ENCODE measurements at places on chromosomes 2 and 18. TPM values are rescaled to one million over a fixed set of nuclear protein-coding genes. Genes with fewer than 3 reads are reported as not detected.

GRCh38 chr18:49178736-49179135, 228.0 kb upstream of the SMAD7 start:
- peaks cover 19% of the 10 kb centered on the region for H3K4me1 ChIP-seq
- H3K27me3 ChIP-seq: peaks cover 4% of the 10 kb centered on the region
- no peak overlapping the region for H3K4me3 ChIP-seq
- no peak for DNase-seq

GRCh38 chr2:237132799-237133198, 47.1 kb downstream of the COPS8 start:
- no peaks in the 10 kb centered on the region for H3K27me3 ChIP-seq
- H3K27ac ChIP-seq: no peak overlapping the region
- no peak overlapping the region for H3K4me3 ChIP-seq
- no peaks in the 10 kb centered on the region for H3K4me1 ChIP-seq
- DNase-seq: no peak

DNA sequence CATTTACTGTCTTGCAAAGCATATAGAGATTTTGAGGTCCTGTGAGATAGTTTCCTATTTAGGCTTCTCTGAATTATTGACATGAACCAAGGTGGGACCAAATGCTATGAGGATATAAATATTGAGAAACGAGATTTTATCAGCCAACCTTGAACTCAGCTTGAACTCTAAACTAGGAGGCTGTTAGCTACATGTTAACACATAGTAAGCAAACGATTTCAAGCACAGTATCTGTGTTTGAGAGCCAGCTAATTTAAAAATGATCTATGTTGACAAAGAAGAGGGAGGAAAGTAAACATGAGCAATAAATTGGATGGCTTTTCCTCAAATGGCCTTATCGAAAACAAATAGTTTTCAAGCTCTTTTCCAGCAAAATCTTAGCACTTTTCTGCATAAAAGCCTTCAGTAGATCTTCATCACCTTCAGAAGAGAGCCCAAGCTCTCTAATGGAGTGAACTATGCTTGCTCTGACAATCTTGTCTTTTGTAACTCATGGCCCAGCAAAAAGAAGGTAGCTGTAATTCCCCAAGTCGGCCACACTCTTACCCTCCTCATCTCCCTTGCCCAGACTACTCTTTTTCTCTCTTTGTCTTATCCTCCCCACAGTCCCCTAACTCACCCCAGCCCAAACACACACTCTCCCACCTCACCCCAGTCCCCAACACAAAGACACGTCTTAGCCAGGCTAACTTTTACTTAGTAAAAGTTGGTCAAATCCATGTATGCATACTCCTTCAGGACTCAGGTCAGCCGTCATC, 14.7 kb downstream of the CD28 start:
- H3K4me1 ChIP-seq: peaks cover 92% of the 10 kb centered on the region
- no peak for DNase-seq
- H3K27ac ChIP-seq: peak overlapping the region; percentile 91
- peak overlapping the region; percentile 52 for H3K4me3 ChIP-seq
- no peaks in the 10 kb centered on the region for H3K27me3 ChIP-seq
- H3K36me3 ChIP-seq: peaks cover 78% of the 10 kb centered on the region

GRCh38 chr2:194103941-194104659, 1552.9 kb upstream of the SLC39A10 start:
- H3K36me3 ChIP-seq: no peaks in the 10 kb centered on the region
- H3K4me3 ChIP-seq: no peak overlapping the region
- H3K27me3 ChIP-seq: no peaks in the 10 kb centered on the region
- H3K27ac ChIP-seq: no peak overlapping the region
- no peaks in the 10 kb centered on the region for H3K4me1 ChIP-seq

DNA sequence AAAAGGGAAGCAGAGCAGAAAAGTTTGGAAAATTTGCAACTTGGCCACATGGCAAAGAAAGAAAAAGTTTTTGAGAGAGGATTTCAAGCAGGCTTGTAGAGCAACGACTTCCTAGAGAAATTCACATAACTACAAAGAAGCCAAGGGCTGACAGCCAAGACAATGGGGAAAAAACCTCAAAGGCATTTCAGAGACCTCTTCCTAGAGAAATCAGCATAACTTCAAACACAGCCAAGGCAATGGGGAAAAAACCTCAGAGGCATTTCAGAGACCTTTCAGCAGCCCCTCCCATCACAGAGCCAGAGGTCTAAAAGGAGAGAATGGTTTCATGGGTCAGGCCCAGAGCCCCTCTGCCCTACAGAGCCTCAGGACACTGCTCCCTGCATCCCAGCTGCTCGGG, 7.2 kb downstream of the ADI1 start:
- H3K27me3 ChIP-seq: no peaks in the 10 kb centered on the region
- H3K36me3 ChIP-seq: peaks cover 79% of the 10 kb centered on the region
- no peak overlapping the region for H3K4me3 ChIP-seq
- H3K27ac ChIP-seq: no peak overlapping the region

DNA sequence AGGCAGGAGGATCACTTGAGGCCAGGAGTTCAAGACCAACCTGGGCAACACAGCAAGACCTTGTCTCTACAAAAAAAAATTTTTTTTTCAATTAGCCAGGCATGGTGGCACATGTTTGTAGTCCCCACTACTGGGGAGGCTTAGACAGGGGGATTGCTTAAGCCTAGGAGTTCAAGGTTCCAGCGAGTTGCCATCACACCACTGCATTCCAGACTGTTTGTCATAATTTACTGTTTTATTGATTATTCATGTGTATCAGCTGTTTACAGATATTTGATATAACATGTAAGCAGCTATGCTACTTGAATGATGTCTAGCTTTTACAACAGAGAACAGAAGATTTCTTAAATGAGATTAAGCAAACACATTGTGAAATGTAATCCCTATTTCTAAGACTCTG, 35.3 kb downstream of the DSG2 start:
- no peaks in the 10 kb centered on the region for H3K4me1 ChIP-seq
- H3K27me3 ChIP-seq: peaks cover 2% of the 10 kb centered on the region
- H3K27ac ChIP-seq: no peak overlapping the region
- no peak for DNase-seq

DNA sequence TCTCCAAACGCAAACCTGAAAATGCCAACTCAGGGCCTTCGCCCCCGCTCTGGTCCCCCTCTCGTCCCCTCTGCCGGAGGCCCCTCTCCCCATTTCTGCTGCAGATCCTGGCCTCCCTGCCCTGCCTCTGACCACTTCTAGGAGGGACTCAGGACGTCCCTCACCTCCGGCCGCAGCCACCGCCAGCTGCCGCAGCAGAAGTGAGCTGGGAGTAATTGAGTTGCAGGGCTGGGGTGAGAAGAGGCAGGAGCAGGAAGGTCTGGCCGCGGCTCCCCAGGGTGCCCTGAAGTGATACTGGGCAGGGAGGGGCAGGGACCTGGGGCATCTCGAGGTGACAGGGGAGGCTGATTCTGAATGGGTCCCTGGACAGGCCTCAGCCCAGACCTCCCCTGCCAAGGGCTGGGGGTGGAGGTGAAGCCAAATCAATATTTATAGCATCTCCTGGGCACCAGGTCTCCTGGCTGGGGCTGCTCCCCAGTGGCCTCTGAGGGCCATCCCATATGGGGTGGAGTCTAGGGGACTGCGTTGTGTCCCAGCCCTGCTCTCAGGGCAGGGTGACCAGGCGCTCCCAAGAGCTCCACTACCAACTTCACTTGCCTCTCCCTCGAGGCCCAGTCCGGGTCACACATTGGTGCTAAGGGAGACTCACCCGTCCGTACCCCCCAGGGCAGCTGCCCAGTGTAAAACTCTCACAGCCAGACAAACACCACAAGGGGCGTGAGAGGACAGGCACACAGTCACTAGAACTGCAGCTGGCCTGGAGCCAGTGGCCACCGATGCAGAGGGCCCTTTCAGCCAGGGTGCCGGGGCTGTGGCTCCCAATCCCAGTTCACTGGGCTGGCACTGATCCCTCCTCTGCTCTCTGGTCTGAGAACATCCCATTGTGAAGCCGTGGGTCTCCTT, 33.0 kb downstream of the KCNIP3 start:
- H3K36me3 ChIP-seq: no peaks in the 10 kb centered on the region
- no peak overlapping the region for H3K27ac ChIP-seq
- H3K4me1 ChIP-seq: no peaks in the 10 kb centered on the region
- DNase-seq: no peak
- H3K27me3 ChIP-seq: peaks cover 3% of the 10 kb centered on the region
- no peak overlapping the region for H3K4me3 ChIP-seq

GRCh38 chr2:96680561-96681141, 38.1 kb downstream of the FER1L5 start:
- no peak overlapping the region for H3K4me3 ChIP-seq
- DNase-seq: no peak
- no peaks in the 10 kb centered on the region for H3K36me3 ChIP-seq
- peaks cover 13% of the 10 kb centered on the region for H3K27me3 ChIP-seq
- no peaks in the 10 kb centered on the region for H3K4me1 ChIP-seq

DNA sequence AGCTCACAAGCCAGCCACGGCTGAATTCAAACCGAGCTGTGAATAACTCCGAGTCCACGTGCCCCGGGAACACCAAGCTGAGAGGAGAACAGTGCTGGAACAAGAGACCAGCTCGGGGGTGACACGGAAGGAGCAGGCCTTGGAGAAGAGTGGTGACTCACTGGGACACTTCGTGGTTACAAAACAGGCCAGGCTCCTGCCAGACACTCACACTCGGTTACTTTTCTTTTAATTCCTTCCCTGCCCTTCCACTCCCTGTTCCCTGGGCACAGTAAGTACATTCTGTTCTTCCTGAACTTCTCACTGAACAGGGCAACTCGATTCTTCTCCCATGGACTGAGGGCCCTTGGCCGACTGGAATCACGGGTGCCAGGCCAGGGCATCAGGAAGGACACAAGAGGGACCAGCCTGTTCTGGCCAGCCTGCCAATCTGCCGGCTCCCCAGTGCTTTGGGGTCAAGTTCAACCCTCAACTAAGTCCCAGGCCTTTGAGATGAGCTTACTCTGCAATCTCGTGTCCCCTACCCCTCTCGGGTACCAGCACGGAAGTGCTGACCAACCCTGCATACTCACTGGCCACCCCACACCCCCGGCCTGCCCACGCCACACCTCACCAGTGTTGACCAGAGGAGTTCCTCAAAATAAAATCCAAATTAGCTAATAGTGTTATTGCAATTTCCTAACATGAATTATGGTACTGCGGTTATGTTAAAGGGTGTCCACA, 87.5 kb downstream of the TFCP2L1 start:
- H3K27ac ChIP-seq: no peak overlapping the region
- H3K36me3 ChIP-seq: no peaks in the 10 kb centered on the region
- no peaks in the 10 kb centered on the region for H3K4me1 ChIP-seq
- no peaks in the 10 kb centered on the region for H3K27me3 ChIP-seq

- H3K36me3 ChIP-seq: no peaks in the 10 kb centered on the region
- DNase-seq: no peak
- H3K4me3 ChIP-seq: no peak overlapping the region
- H3K4me1 ChIP-seq: no peaks in the 10 kb centered on the region
- H3K27me3 ChIP-seq: no peaks in the 10 kb centered on the region
These were observed 299.6 kb downstream of the PAX3 start for GRCh38 chr2:221999166-221999565.

GRCh38 chr2:120914839-120915521, 179.3 kb downstream of the GLI2 start:
- no peak for DNase-seq
- no peaks in the 10 kb centered on the region for H3K36me3 ChIP-seq
- no peaks in the 10 kb centered on the region for H3K4me1 ChIP-seq
- H3K4me3 ChIP-seq: no peak overlapping the region
- H3K27me3 ChIP-seq: no peaks in the 10 kb centered on the region

- no peaks in the 10 kb centered on the region for H3K36me3 ChIP-seq
- H3K27me3 ChIP-seq: no peaks in the 10 kb centered on the region
- H3K27ac ChIP-seq: no peak overlapping the region
These were observed 97.3 kb upstream of the PIEZO2 start for GRCh38 chr18:11246495-11247300.

DNA sequence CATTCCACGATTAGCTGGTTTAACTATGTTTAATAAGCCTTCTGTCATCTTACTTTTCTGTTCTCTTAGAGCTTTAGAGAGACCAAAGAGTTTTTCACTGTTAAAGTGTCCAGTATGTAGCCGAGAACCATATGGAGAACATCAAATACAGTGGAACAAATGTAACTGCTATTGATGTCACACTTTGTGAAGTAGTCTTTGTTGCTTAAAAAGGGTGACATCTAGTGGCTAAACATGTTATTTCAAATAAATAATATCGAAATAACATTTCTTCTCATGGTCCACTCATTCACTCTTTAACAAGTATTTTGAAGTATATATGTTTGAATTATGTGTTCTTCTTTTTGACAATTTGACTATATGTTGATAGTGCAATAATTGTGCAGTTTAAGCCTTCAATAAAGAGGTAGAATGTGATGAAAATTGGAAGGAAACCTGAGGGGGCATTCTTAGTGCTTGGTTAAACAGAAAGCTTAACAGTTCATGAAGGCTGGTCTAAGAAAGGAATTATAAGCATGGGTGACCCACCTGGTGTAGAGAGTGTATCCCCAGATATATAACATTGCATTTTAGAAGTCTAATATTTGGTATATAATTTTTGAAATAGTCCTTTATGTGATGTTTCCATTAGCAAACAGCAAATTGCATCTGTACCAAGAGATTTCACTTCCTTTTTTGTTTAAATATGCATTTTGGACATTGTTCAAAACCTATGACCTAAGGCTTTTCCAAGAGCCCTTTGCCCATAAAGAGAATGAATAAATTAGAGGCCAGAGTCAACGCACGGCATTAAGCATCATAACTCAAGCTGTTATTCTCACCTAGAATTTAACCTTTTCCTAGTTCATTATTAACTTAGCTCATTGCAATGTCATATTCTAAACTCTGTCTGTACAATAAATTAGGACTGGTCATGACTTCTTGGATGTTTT, 112.1 kb downstream of the KYNU start:
- no peaks in the 10 kb centered on the region for H3K36me3 ChIP-seq
- H3K4me3 ChIP-seq: no peak overlapping the region
- H3K27ac ChIP-seq: no peak overlapping the region

DNA sequence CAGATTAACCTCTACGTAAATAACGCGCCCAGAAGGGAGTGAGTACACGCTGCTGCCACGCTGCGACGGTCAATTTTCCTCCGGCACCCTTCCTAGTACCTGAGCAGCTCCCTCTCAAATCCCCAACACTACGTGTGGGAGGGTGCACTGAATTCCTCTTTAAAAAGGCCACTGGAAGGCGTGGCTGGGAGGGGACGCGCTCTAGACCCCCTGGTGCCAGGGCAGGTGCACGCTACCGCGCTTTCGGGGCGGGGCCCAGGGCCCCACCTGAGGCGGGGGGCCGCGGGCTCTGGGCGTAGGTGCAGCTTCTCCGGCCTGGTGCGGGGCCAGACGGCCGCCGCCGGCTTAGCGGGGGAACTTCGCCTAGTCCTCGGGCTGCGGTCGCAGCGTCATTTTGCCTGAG, 668 bp upstream of the ANKRD12 start:
- peaks cover 47% of the 10 kb centered on the region for H3K36me3 ChIP-seq
- H3K27me3 ChIP-seq: no peaks in the 10 kb centered on the region

The SNORC gene
- 0.97 TPM for total RNA-seq

The CDK5R2 gene
- not detected for total RNA-seq

The RAB10 gene
- 107 TPM for total RNA-seq

The XIRP2 gene
- total RNA-seq: not detected

The BCL11A gene
- total RNA-seq: 0.30 TPM

The ALPI gene
- not detected for total RNA-seq

The SP110 gene
- 188 TPM for total RNA-seq

The SCN3A gene
- total RNA-seq: not detected

The SEMA4F gene
- 6.5 TPM for total RNA-seq

Measured in activated CD4-positive, alpha-beta T cell treated with anti-CD3 and anti-CD28 coated beads, Interleukin-2, amount 10 ng/mL, durations not matched to agents 7 days and 5 days (primary cell).